ENCODE measurements at places on chromosomes 5 and 9.

DNA sequence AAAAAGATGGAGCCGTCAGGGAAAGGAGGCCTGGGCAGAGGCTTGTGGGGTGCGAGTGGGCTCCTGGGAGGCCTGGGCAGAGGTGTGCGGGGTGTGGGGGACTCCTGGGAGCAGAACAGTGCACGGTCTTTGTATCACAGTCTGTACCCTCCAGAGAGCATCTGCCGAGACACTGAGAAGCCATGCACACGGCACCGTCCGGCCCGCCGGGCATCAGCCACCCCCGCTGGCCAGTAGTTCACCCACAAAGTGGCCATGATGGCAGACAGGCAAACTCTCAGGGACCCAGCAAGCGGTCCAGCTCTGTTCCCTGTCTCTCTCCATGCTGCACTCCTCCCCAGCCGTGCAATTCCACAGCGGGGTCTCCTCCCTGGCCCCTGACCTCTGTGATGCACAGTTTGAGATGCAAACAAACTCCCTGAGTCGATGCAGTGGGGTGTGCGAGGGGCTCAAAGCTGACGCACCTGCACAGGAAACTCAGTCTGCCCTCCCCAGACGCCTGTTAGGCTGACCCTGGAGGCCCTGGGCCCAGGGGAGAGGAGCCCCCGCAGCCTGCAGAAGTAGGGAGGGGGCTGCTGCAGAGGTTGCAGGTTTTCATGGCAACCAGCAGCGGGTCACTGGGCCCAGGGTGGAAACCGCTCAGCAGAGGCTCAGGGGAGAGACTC is 9.1 kb upstream of the GPSM1 start:
- no peak for DNase-seq

- no peak for DNase-seq
These were observed 1.1 kb upstream of the FAM78A start for GRCh38 chr9:131277287-131277909.

GRCh38 chr9:129525656-129526196 is 95.2 kb downstream of the C9orf50 start:
- no peak for DNase-seq

GRCh38 chr5:143594902-143595818 is 191.7 kb upstream of the NR3C1 start:
- DNase-seq, result peak; percentile 56

DNA sequence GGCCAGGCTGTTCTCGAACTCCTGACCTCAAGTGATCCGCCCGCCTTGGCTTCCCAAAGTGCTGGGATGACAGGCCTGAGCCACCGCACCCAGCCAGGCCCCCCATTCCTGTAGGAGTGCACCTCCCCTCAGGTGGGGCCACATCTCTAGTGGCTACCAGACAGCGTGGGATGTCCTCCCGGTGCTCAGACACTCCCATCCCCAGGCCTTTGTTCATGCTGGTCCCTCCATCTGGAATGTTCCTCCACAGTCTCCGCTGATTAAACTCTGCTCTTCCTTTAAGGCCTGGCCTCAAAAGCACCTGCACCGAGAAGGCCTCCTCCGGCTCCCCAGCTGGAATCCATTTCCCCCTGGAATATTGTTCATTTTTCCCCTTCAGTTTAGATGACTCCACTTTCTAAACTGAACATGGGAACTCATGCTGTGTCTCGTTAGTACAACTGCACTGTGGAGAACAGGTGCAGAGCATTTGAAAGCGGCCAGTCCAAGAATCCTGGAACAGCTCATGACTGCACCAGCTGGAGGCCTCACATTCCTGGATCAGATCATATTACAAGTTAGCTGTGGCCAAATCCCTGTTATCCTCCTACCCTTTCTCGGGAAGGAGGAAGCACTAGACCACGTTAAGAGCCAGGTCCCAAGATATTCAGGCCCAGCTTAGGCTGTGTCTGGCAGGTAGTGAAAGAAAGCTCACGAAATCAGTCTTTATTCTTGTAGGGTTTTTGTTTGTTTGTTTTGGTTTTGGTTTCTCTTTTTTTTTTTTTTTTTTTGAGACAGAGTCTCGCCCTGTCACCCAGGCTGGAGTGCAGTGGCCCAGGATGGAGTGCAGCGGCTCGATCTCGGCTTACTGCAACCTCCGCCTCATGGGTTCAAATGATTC is 10.8 kb upstream of the PRRC2B start:
- peak; percentile 58 for DNase-seq

GRCh38 chr9:105842023-105842644 is 147.8 kb downstream of the TMEM38B start:
- DNase-seq, result peak; percentile 27

DNA sequence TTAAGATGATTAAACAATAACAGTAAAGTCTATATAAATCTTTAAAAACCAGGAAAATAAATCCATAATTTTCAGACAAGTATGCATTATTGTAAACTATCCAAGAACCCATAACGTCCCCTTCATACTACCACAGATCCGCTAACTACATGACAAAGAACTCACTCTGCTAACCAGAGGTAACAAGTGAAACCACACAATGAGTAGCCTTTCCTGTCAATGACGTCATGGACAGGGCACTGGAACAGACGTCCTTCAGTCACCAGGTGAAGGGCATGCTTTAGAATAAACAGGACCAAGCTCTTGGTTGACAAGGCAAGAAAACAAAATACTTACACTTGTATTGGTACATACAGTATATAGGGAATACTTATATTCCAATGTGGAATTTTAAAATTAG is 45.2 kb downstream of the RNF130 start:
- DNase-seq, result peak; percentile 72

DNA sequence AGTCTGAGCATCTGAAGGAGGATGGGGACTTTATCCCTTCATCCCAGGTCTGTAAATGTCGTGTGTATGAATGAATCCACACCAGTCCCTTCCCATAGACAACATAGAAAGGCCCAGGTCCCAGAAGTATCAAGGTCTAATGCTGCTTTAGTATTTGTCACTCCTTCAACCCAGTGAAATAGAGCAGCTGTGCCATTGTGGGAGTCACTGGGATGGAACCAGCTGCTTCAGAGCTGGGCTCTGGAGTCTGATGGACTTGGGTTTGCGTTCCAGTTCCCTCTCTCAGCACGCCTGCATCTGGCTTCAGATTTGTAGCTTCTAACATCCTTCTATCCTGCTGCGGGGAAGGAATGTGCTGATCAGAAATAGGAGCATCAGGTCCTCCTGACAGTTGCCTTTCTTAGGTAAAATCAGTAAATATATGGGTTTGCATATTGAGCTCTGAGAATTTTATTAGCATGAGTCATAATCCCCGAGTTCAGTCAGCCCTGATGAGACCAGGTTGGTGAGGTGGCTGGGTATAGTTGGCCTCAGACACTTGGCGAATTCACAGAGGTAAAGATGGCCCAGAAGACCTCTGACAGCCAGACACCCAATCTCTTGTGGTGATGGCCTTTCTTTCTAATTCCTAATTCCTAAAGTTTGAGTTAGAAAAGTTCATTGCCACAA is 10.1 kb downstream of the ACO1 start:
- peak; percentile 48 for DNase-seq

- no peak for DNase-seq
These were observed 2.0 kb downstream of the CYFIP2 start for GRCh38 chr5:157267761-157268480.

DNA sequence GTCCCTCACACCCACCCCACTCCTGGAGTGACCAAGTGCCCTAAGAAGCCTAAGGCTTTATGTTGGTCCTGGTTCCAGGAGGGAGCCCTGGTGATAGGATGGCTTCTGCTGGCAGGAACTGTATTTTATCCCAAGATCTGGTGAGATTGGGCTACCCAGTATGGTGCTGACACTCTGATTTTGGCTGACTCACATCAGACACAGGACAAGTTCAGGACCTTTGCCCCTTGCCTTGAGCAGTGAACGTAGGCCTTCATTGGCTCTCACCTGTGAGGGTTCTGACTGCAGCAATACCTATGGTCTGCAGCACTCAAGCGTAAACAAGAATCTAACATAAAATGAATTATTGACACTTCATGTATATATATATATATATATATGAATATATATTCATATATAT is 25.0 kb downstream of the BHMT start:
- no peak for DNase-seq

DNA sequence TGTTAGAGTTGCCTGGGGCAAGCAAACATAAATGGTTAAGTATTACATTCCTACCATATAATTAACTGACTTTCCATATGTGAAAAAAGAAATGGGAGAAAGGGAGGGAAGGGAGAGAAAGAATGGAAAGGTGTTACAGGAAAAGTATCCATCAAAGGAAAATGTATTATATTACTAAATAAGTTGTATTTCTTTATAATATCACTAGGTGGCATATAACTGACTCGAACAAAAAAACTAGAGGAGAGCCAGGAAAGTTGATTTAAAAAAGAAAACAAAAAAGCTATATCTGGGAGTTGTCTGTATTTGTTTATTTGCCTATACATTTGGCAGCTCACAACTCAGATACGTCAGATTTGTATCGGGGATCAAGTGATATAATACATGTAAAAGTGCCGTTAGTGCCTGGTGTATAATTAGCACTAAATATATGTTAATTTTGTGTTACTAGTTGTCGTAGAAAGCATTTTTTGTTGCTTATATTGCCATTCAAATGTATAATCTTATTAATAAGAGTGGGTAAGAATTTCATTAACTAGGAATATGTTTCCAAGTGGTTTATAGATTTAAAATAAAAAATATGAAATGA is 59.6 kb upstream of the ADAMTS19 start:
- DNase-seq, result no peak

GRCh38 chr5:133247881-133248624 is 196.2 kb downstream of the HSPA4 start:
- no peak for DNase-seq

DNA sequence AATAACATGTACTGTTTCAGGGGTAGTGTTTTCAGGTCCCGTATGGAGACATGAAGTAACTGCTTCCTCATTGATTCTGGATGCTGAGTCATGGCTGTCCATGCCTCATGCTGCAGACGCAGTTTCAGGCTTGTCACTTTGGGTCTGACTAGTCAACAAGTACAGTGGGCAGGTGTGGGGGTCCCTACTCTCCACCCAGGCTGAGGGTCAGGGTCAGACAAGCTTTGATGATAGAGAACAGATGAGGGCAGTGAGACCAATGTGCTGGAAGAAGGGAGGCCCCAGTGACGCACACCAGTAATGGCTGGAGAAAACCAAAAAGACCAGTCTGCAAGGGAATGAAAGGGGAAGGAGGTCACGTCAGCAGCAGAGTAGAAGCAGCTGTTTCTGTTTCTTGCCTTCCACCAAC is 80.0 kb upstream of the NFIL3 start:
- DNase-seq, result no peak

- no peak for DNase-seq
These were observed 201.1 kb downstream of the TENT4A start for GRCh38 chr5:6914347-6914746.

GRCh38 chr9:105500108-105500766 is 52.4 kb downstream of the FSD1L start:
- peak; percentile 65 for DNase-seq

DNA sequence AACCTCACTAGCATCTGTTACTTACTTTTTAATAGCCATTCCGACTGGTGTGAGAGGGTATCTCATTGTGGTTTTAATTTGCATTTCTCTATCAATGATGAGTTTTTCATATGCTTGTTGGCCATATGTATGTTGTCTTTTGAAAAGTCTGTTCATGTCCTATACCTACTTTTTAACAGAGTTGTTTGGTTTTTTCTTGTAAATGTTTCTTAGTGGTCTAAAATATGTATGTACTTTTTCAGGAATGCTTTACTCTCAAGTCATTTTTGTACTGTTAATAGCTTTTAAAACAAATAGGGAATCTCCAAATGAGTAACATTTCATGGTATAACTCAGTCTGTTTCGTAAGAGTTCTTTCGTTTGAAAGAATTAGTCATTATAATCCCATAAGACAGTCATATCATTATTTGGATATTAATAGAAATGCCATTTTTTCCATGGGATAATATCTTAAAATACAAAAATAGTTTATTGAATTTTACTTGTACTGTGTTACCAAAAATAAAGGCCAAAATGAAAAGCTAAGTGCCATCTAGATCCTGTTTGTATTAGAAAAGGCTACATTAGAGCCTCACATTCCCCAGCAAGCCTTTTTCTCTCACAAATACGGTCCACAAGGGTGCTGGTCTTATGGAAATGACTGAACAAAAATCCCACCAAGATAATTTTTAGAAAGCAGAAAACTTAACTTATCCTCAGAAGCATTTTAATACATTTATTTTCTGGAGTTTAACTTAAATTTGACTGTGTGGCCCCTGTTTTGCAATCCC is 247.7 kb downstream of the PJA2 start:
- peak; percentile 11 for DNase-seq

- no peak for DNase-seq
These were observed 86.6 kb downstream of the MACROH2A1 start for GRCh38 chr5:135312255-135312935.

- DNase-seq, result peak; percentile 61
These were observed 18.4 kb downstream of the ZNF346 start for GRCh38 chr5:177040814-177041420.

- no peak for DNase-seq
These were observed 21.9 kb downstream of the NEK6 start for GRCh38 chr9:124279531-124280175.

- DNase-seq, result no peak
These were observed 336.3 kb downstream of the ADGRV1 start for GRCh38 chr5:90894866-90895420.

GRCh38 chr9:4207881-4208615 is 91.8 kb downstream of the GLIS3 start:
- DNase-seq, result no peak

GRCh38 chr9:5375790-5376477 is 36.3 kb upstream of the RLN1 start:
- DNase-seq, result peak; percentile 17

DNA sequence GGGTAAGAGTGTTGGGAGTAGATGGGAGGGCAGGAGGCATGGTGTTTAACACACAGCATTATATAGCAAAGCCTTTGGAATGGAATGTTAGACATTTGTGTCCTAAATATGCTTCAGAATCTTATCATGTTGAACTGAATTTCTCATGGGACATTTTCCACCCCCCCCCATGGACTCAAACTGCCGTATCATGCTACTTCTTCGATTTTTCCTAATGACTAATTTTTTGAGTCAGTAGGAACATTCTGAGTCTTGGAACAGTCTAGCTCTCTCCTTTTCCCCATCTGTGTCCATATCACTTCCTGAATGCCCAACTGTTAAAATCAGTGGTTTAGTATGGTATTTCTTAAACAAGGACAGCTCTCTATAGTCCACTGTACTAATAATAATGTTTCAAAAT is 380.6 kb downstream of the TLE4 start:
- no peak for DNase-seq

DNA sequence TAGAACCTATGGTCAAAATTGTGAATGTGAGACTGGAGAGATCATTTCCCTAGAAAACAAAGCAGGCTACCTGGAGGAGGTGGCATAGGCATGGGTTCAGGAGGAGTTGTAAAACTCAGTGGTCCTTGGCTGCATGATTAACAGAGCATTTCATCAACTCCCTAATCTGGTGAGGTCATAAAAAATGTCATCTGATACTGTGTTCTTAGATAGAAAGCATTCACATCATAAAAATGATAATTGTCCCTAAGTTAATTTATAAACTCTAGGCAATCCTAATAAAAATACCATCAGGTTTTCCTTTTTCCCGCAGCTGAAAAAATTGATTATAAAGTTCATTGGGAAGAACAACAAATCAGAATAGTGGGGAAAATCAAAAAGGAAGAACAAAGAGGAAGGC is 60.6 kb upstream of the GALNT10 start:
- no peak for DNase-seq

Measured in mammary epithelial cell (primary cell).